ENCODE measurements at places on chromosomes 3 and 15. TPM values are rescaled to one million over a fixed set of nuclear protein-coding genes. Genes with fewer than 3 reads are reported as not detected.
A peak's percentile ranks its signal among the peaks of the same experiment; 100 is the strongest.

HRG gene
- not detected for total RNA-seq

GHSR gene
- total RNA-seq, result not detected

PIGZ gene
- 0.71 TPM for total RNA-seq

- H3K27me3 ChIP-seq, result no peaks in the 10 kb centered on the region
- no peak overlapping the region for H3K27ac ChIP-seq
- peak; percentile 2 for DNase-seq
- H3K4me3 ChIP-seq, result no peak overlapping the region
These were observed 8.1 kb downstream of the KLF15 start for GRCh38 chr3:126349071-126349470.

DNA sequence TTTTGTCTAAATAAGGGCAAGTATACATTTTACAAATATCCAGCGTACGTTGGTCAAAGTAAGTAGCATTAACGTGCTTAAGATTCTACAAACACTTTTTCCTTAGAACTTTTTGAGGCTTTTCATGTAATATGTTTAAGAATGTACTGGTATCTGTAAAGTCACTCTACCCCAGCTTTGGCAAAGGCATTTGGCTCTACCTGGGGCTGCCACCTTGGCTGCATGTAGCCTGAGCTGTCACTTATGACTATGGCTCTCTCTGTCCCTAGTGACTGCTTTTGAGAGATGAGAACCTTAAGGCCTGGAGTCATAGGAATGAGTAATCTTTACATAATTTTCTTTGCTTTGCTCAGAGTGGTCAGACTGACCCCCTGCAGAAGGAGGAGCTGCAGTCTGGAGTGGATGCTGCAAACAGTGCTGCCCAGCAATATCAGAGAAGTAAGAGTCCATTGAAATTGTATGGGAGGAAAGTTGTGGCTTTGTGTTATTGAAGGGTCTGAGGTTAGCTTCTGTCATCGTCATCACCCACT, 61.2 kb downstream of the IQGAP1 start:
- peak overlapping the region; percentile 30 for H3K27ac ChIP-seq
- no peak overlapping the region for H3K4me3 ChIP-seq
- peaks cover 57% of the 10 kb centered on the region for H3K36me3 ChIP-seq

DNA sequence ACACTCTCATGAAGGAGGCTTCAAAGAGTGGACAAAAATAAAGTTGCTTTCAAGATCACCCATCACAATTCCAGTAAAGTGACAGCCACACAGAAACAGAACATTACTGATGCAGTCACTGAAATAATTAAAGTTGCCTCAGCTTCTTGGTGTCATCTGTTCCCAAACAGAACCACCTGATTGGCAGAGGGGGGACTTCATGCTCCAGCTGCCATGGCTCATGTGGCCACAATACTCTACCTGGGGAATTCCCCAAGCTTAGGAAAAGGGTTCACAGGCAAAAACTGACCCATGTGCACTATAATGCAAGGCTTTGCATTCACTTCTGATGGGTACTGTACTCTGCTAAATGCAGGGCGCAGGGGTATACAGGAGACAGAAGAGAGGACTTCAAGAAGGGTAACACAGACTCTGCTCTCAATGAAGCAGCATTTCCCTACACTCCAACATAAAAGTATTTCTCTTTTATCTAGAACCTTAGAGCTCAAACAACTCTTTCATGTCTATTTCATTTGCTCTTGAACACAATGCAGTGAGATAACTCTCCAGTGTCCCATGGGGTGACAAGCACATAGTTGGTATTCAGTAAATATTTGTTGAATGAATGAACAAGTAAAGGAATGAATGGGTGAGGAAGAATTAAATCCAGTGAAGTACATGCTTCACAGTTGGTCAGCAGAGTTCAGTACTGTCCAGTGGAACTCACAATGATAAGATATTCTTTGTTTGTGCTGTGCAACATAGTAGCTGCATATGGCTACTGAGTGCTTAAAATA, 8.6 kb upstream of the CTNNB1 start:
- no peak overlapping the region for H3K27ac ChIP-seq
- no peak overlapping the region for H3K4me3 ChIP-seq
- peaks cover 29% of the 10 kb centered on the region for H3K4me1 ChIP-seq
- H3K27me3 ChIP-seq, result peaks cover 3% of the 10 kb centered on the region
- no peaks in the 10 kb centered on the region for H3K36me3 ChIP-seq

DNA sequence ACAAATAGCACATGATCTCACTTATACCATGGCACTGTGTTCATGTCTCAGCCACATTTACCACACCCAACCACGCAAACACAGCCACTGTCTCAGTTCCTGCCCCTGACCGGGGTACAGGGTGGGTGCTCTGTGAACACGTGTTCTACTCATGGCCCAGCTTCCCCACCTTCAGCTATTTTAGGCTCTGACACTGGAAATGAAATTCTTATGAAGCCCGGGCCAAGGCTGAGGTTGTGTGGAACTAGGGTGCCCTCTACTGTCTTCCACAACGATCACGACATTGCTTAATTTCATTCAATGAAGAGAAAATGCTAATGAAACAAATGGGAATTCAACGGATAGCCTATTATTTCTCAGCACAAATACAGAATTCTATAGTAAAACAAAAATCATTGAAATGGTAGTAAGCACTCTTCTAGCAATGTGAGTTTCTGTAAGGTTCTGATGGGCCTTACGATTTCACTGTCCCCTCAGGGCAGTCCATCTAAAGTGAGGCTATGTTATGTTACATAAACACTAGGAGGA, 2.1 kb upstream of the GABRA5 start:
- no peak overlapping the region for H3K27ac ChIP-seq
- H3K27me3 ChIP-seq, result peaks cover 20% of the 10 kb centered on the region
- DNase-seq, result no peak
- no peaks in the 10 kb centered on the region for H3K36me3 ChIP-seq
- no peaks in the 10 kb centered on the region for H3K4me1 ChIP-seq

Measured in activated CD4-positive, alpha-beta memory T cell treated with anti-CD3 and anti-CD28 coated beads for 36 hours (primary cell).